Heart left ventricle (tissue), 16 donors: ENCODE measurements at places on chromosomes 11 and 22. TPM values are rescaled to one million over a fixed set of nuclear protein-coding genes. Genes with fewer than 3 reads are reported as not detected.

Gene SMC1B
- not detected for polyA plus RNA-seq

Gene SPI1
- 4.3 TPM for polyA plus RNA-seq

Gene ZNF280B
- 0.06 TPM for polyA plus RNA-seq

Gene FAM89B
- polyA plus RNA-seq, result 46.6 TPM

Gene GLYATL2
- 0.17 TPM for polyA plus RNA-seq

Gene TRIM34
- polyA plus RNA-seq, result 0.72 TPM

Gene SDHD
- 236 TPM for polyA plus RNA-seq

Gene ATXN10
- polyA plus RNA-seq, result 55.0 TPM

Gene CLTCL1
- 4.6 TPM for polyA plus RNA-seq

Gene TREH
- 1.7 TPM for polyA plus RNA-seq

Gene PAFAH1B2
- 16.7 TPM for polyA plus RNA-seq

Gene MS4A7
- 3.5 TPM for polyA plus RNA-seq

Gene CECR2
- polyA plus RNA-seq, result 4.4 TPM

Gene OR51E2
- 0.11 TPM for polyA plus RNA-seq

Gene RASSF10
- polyA plus RNA-seq, result 0.29 TPM

Gene APOBEC3A
- polyA plus RNA-seq, result 0.58 TPM
